ENCODE measurements at places on chromosomes 12 and 14.
A peak's percentile ranks its signal among the peaks of the same experiment; 100 is the strongest.

DNA sequence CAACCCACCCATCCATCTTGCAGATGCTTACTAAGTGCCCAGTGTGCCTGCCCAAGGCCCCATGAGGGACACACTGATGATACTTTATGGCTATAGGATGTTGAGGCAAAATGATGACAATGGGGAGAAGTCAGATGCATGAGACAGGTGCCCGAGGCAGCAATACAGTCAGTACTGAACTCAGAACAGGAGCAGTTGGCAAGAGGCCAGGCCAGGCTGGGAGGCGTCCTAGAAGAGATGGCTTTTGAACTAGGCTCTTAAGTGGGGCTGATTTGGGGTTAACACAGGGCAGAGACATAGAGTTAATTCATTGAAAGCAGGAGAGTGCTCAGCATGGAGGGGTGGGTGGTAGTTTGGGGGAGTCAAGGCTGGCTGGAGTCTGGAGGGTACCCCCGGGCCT, 15.6 kb downstream of the PLBD2 start:
- no peak for DNase-seq

GRCh38 chr12:54019924-54020590, 8.2 kb upstream of the HOXC6 start:
- no peak for DNase-seq

DNA sequence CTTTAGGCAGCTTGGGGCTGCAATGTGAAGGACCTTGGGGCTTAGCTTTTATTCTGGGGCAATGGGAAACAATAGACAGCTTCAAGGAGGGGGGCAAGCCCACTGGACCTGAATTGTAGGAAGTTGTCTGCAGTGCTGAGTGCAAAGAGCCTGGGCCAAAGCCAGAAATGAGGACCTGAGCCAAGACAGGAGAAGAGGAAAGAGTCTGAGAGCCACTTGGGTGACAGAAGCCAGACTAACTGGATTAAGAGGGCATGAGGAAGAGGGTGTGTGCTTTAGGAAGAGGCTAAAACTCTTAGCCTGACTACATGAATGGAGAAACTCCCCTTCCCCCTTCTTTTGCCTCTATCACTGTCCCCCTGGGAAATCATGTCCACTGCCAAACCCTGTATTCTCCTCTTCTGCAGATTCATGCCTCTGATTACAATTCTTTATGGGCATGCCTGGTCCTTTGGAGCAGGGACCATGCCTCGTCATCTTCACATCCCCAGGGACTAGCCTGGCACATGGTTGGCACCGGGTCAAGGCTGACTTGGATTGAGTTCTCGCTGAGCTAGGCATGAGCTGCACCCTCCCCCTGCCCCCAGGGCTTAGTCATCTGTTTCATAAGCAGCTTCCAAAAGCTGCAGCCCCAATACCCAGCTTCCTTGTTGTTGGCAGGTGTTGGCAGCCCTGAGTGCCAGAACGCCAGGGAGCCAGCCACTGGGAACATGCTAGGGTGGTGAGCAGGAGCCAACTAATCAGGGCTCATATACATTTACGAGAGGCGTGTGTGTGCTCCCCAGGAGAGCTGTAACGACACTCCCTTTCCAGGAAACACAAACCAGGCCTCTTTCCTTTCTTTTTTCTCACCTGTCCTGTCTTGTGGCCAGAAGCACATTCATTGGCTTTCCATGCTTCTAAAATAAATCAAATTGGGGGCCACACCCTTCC, 27.7 kb upstream of the JDP2 start:
- DNase-seq: no peak

DNA sequence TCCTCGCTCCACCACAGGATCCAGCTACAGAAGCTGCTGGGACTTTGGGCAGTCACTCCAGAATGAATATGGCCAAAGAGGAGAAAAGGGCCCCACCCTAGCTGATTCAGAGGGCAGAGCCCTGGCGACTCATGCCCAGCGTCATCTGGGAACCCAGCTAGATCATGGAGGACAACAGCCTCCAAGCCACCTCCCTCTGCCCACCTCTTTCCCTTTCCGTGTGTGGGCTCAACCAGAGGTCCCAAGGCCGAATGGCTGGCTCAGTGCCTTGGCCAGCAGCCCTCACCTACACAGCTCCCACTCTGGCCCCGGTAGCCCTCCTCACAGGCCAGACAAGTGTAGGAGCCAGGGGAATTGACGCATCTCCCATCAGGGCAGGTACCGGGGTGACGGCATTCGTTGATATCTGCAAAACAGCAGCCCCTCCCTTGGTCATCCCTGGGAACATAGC, 17.4 kb downstream of the ISCA2 start:
- DNase-seq: peak; percentile 58

GRCh38 chr12:76356071-76356470, 7.9 kb upstream of the BBS10 start:
- DNase-seq: no peak

GRCh38 chr12:107349008-107349747, 255.8 kb upstream of the CRY1 start:
- DNase-seq: peak; percentile 75

- DNase-seq: peak; percentile 62
These were observed 71.8 kb upstream of the OVCH1 start for GRCh38 chr12:29569132-29569757.

DNA sequence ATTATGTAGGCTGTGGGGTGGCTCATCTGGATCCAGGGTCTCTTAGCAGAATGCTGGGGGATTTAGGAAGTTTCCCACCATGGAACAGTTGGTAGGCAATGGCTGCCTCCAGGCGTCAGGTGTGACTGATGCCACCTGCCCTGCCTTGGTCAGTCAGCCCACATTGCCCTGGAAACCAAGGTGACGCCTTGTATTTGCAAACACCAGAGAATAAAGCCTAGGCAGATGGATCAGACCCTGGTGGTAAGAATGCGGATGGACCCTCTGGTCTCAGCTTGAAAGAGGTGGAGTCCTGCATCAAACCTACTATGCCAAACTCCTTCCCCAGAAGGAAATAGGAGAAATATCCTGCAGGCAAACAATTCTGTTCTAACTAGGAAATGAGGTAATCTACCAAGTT, 38.2 kb downstream of the NCKAP5L start:
- DNase-seq: no peak

DNA sequence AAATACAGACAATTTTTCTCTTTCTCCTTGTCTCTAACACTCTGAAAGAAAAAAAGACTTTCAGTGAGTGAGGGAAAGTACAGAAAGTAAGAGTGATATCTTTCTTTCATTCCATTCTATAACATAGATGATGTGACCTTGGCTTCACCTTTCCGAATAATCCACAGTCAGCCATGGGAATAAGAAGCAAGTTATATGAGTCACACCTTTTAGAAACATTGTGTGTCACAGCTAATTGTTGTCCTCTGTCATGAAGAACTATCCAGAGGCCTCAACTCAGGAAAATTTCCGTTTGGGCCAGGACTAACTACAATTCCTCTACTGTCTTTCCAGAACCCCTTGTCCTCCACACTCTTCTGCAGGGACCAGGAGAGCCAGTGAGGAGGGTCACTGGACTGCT, 209.7 kb upstream of the FAR2 start:
- peak; percentile 40 for DNase-seq

DNA sequence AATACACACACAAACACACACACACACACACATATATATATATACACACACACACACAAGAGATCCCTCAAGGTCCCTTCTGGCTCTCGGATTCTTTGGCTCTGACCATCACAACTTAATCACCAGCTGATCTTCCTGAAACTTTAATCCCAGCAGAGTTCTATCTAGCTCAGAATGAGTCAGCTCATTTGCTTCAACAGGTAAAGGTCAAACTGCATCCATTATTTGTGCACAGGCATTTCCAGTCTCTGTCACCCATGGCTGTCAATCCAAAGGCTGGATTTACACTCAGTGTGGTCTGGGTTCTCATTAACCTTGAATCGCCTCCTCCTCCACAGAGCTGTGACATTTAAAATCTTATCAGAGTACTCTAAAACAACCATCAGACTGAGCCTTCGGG, 113.3 kb upstream of the TMPO start:
- peak; percentile 70 for DNase-seq

DNA sequence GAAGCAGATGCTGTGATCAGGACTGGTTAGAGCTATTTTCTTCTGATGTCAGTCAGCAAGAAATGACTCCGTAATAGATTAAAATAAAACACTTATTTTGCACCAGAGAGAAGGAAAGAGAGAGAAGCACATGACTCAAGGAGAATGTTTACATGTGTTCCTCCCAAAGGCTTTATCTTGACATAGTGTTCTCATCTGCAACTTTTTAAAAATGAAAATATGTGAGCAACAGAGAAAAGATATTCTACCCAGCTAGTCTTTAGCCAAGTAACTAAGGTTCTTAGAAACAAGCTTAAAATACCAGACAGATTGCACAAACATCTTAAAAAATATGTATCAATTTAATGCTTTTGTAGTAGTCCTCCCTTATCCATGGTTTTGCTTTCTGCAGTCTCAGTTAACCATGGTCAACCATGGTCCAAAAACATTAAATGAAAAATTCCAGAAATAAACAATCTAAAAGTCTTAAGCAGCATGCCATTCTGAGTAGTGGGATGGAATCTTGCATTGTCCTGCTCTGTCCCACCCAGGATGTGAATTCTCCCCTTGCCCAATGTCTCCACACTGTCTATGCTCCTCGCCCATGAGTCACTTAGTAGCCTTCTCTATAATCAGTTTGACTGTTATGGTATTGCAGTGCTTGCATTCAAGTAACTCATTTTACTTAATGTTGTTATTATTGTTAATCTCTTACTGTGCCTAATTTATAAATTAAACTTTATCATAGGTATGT, 9.9 kb downstream of the SERPINA10 start:
- no peak for DNase-seq

GRCh38 chr14:22218728-22219127, 370.3 kb downstream of the DAD1 start:
- DNase-seq: no peak

DNA sequence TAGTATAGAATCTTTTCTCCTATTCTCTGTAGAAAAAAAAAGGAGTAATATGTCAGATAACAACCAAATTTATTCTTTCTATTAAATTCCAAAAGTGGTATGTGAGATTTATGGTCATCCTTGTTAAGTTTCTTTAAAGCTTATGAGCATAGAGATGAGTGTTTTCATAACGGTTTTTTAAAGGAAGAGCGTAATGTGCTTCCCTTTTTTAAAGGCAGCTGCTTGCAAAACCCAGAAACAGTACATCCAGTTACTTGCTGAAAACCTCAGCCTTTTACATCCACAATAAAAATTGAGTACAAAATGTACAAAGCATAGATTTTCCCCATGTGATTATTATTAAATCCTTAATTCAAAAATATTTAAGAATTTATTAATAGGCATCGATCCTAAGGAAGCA, 53.6 kb upstream of the CD163 start:
- no peak for DNase-seq

DNA sequence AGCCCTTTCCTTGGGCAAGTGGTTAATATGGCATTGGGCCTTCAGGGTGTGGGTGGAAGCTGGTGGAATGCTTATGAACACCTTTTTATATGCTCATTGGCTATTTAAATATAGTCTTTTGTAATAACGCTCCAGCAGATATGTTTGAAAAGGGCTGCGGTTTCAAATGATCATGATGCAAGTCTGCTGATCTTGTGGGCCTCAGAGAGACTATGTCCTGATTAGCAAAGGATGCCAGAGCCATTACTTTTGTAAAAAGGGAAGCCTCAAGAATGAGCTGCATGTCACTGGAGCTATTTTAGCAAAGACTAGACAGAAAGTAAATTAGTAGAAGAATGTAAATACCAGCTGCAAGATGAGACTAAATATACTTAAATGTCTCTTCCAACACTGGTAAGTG, 200.5 kb downstream of the GXYLT1 start:
- DNase-seq: peak; percentile 12

- DNase-seq: peak; percentile 87
These were observed 14.9 kb upstream of the IRF2BPL start for GRCh38 chr14:77043177-77043983.

GRCh38 chr14:92874962-92875661, 47.8 kb upstream of the CHGA start:
- DNase-seq: no peak

GRCh38 chr12:101186291-101186690, 23.7 kb downstream of the SLC5A8 start:
- DNase-seq: no peak

DNA sequence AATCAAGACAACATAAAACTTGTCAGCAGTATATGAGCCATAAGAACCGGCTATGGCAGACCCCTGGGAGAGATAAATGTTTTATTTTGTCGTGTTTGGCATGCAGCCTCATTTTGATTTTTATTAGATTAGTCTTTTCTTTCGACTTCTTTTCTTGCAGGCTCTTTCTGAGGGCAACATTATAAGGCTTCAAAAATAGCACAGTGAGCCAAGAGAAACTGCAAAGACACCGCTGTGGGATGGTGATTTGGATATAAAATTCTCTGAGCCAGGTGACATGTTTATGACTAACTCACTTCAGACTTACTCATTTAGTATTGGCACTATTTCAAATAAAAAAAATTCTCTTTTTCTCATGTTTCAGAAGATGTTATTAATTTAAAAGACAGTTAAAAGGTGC, 96.8 kb upstream of the PKP2 start:
- DNase-seq: no peak

DNA sequence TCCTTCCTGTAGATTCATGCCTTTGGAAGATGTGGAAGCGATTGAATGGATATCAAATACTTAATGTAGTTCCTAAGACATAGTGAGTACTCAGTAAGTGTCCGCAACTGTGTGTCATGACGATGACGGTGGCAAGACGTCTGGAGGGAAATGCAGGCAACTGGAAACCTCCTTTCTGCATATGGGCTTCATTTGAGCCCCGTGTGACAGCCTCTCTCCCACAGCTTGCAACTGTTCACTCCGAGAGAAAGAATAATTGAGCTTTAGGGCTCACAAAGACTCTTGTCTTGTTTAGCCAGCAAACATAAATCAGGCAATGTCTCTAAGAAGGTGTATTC, 6.9 kb downstream of the CFAP251 start:
- DNase-seq: peak; percentile 81

GRCh38 chr12:45334396-45334795, 118.5 kb downstream of the ANO6 start:
- DNase-seq: no peak

- no peak for DNase-seq
These were observed 304.5 kb downstream of the RAD51B start for GRCh38 chr14:68124050-68124449.
